Calu3 (cell line): ENCODE measurements at places on chromosomes 1 and 21.

DNA sequence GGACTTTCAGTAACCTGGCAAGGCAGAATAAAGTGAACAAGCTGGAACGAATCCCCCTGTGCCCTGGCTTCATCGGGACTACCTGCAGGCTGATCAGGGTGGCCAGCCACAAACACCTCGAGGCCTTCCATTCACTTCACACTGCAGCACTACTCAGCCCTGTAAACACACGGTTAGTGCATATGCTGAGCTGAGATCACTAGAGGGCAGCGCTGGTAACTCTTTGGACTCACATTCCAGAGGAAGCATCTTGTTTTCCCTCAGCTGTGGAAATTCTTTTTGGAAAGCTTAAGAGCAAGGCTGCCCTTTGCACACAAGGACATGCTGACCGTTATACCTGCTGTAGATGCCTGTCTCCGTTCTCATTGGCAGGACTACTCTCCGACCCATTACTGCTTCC lies 32.1 kb downstream of the PCSK9 start:
- peak; percentile 42 for DNase-seq

DNA sequence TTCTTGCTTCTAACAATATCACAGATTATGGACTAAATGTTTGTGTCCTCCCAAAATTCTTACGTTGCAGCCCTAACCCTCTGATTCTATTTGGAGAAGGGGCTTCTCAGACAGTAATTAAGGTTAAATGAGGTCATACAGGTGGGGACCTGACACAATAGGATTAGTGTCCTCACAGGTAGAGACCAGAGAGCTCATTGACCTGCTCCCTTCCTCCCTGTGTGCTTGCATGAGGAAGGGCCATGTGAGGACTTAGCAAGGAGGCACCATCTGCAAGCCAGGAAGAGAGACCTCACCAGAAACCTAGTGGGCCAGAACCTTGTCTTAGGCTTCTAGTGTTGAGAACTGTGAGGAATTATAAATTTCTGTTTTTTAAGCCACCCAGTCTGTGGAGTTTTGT lies 322.6 kb downstream of the SMYD3 start:
- no peak for DNase-seq

GRCh38 chr21:21246007-21246406 lies 247.8 kb downstream of the NCAM2 start:
- DNase-seq: no peak

DNA sequence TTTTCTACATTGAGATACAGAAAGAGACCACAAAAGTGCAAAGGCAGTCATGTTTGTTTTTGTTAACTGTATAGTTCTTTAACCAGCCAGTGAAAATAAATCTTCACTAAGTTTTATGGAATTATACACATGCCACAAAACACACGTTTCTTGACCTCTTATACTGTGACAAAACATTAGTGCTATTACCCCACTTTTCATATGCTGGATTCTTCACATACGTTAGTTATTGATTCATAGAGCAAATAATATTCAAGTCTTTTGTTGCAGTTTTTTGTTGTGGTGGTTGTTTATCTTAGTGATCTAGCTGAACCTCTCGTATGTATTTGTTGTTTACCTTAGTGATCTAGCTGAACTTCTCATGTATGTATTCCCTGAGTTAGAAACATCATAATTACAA lies 28.0 kb downstream of the LYPLAL1 start:
- DNase-seq: no peak

DNA sequence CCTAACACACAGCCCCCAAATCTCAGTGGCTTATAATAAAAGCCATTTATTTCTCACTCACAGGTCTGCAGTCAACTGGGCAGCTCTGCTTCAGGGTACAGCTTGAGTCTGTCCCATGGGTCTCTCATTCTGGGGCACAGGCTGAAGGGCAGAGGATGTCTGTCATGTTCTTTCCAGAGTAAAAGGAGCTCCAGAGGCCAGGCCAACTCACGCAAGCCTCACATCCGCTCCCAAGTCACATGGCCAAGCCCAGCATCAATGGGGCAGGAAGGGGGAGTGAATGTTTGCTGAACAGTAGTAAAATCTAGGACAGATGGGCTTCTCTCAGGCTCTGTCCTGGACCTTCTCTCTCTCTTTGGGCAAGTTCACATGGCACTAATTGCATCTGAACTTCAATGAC lies 7.1 kb upstream of the SSBP3 start:
- DNase-seq: no peak

- no peak for DNase-seq
These were observed 14.2 kb downstream of the KIAA2013 start for GRCh38 chr1:11912000-11912399.

- peak; percentile 9 for DNase-seq
These were observed 122.8 kb upstream of the USP24 start for GRCh38 chr1:55337801-55338447.

GRCh38 chr1:22053017-22053860 lies 730 bp downstream of the CDC42 start:
- peak; percentile 47 for DNase-seq

DNA sequence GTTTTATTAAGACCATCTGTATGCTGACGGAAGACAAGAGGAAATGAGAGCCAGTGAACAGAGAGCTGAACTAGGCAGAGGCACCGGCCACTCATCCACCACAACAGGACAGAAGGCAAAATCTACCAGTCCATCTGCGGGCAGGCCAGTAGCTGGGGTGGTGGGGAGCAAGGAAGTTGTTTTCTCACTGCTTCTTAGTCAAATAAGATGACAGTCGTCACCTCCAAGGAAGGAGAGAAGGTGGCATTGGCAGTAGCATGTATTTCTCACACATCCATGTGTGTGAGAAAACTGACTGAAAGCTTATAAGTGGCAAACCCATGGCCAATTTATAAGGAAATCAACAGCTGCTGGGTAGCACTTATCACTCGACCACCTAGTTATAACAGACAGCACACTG lies 8.2 kb downstream of the TTC13 start:
- DNase-seq: no peak

DNA sequence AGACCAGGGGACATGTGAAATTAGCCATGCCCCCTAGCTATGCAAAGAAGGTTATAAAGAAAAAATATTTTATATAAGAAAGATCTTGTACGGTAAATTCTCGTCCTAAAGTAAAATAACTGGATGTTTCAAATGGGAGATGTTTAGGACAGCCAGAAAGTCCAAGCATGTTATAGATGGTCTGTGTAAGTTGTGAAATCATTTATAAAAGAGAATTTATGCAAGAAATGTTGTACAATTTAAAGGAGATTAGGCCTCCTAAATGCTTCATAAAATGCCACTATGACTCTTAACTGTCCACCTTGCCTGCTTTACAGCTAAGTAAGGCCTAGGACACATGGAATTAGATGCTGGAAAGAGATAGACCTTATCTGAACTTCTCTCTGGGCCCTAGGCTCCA lies 118.1 kb upstream of the POGK start:
- DNase-seq: no peak

GRCh38 chr21:45965084-45965809 lies 16.3 kb upstream of the COL6A1 start:
- DNase-seq: no peak

DNA sequence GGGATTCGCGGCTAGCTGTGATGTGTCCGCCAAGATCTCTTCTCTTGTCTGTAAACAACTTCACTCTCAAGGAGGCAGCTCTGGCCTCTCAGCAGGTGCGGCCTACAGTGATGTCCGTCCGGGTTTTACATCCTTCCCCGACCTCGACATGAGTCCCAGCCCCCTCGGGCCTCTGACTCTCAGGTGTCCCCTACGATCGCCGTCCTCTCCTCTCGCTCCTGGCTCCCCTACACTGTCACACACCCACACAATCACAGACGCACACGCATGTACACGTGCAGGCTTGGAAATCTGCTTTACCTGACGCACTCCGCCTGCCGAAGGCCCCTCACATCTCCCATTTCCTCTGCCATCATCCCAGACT lies 797 bp upstream of the RSPH1 start:
- DNase-seq: no peak

GRCh38 chr1:179012038-179012437 lies 13.7 kb upstream of the FAM20B start:
- DNase-seq: no peak

GRCh38 chr1:160359559-160360226 lies 7.2 kb upstream of the NHLH1 start:
- no peak for DNase-seq

GRCh38 chr1:54927472-54928240 lies 40.7 kb upstream of the DHCR24 start:
- DNase-seq: no peak

- DNase-seq: no peak
These were observed 93.3 kb upstream of the COG2 start for GRCh38 chr1:230548997-230549396.

- DNase-seq: peak; percentile 31
These were observed at the start of gene CCDC28B for GRCh38 chr1:32200226-32201010. CCDC28B (plus strand) TSS chr1:32200595; CDS start chr1:32201936, 1,341 bp downstream.

DNA sequence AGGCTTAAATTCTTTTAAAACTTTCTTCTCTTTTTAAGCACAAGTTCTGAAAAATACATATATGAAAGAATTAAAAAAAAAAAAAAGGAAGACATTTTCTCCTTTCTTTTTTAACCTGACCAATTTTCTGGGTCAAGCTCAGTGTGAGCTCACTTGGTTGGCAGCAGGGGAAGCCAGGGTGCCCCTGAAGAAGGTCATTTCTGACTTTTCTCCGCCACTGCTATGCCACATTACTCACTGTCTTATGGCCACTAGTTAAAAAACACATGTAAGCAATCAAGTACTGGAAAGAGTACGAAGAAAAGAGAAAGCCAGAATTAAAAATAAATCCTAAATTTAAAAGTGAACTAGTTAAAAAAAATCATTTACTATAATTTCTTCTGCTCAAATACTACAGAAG lies 275.0 kb downstream of the NEGR1 start:
- DNase-seq: no peak

DNA sequence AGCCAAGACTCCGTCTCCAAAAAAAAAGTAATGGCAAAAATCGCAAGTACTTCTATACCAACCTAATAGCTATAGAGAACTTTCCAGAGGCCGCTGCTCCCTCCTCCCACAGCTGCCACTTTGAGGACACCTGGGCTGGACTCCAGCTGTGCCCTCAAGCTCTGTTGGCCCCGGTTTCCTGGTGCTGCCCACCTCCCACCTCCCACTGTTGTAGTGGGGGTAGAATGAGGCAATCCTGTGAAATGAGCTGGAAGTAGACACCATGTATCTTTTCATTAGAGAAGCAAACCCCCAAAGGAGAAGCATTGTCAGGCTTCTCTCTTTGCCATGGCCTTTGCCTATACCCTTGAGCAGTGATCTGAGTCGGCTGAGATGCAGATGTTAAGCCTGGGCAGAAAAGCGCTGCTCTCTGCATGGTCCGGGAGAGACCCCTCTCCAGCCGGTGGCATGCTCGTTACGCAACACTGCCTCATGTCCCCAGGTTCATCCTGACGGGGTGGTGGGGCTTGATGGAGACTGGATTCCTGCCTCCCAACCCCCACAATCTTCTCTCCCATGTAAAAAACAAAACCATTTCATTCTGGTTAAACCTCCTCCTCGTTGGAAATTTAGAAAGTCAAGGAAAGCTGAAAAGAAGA lies 39.7 kb downstream of the SIM2 start:
- DNase-seq: no peak

GRCh38 chr1:16173447-16174260 lies 17.8 kb upstream of the EPHA2 start:
- DNase-seq: peak; percentile 96

DNA sequence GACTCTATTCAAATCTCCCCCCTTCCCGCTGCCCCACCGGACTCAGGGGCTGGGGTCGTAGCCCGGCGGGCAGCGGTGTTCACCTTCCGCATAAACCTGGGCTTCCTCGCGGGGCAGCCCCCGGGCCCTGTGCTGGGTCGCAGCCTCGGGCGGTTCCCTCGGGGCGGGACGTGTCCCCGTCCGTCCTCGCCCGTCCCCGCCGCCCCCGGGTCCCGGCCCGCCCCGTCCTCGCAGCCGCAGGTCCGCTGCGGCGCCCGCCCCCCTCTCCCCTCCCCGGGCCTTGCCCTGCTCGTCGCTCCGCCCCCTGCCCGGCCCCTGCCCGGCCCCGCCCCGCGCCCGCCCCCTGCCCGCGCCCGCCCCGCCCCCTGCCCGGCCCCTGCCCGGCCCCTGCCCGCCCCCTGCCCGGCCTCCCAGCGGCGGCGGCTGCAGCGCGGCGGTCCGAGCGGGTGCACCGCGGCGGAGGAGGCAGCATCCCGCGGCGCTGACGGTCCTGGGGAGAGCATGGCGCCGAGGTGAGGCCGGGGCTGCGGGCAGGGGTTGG lies at the start of gene COL18A1:
TSS of gene COL18A1 (plus strand) at position 436 of the 541 bp plus-strand sequence. CDS start at position 502, 66 bp downstream.
- DNase-seq: peak; percentile 55

DNA sequence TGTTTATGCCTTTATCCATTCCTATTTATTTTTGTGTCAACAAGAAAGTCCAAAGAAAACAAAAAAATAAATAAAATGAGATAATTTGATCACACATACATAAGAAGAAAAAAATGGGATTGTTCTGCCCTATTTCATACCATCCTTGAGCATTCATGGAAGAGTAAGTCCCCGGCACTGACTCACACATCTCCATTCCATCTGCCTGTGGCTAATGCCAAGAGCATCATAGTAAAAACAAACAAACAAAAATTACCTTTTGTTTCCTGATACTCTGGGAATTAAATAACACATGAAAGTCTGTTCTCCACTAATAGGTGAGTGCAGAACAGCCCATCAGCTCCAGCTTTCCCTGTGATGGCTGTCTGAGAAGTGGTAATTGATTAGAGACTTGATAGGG lies 48.1 kb upstream of the BACE2 start:
- no peak for DNase-seq

DNA sequence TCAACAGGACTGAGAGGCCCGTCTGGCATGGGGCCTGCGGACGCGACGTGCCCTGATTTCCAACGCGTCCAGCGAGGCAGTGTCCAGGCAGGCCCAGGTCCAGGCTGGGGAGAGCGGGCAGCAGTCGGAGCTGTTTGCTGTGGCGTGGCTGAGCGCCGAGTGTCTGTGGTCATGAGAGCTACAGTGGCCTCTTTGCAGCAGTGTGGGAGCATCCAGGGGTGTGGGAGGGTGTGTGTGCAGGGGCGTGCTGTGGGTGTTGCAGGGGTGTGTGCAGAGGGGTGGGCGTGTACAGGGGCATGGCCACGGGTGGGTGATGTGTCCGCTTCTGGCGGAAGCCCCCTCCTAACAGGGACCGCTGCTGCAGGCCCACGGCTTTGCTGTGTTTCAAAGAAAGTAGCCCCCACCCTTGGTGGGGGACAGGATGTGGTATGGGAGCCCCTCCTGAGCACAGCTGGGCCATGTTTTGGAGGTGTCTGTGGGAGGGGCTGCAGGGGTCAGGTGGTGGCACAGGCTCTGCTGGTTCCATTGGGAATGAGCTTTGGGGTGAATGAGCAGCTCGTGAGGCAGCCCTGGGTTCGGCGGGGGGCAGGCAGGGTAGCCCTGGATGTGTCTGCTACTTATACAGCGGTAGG lies 17.7 kb downstream of the PLCH2 start:
- DNase-seq: no peak
